ENCODE measurements at places on chromosomes 3 and 15. TPM values are rescaled to one million over a fixed set of nuclear protein-coding genes. Genes with fewer than 3 reads are reported as not detected.

The ZMYND10 gene
- total RNA-seq = 0.66 TPM

The SLC9C1 gene
- total RNA-seq = 0.94 TPM

The MNS1 gene
- total RNA-seq = 10.3 TPM

The GRK7 gene
- total RNA-seq = not detected

DNA sequence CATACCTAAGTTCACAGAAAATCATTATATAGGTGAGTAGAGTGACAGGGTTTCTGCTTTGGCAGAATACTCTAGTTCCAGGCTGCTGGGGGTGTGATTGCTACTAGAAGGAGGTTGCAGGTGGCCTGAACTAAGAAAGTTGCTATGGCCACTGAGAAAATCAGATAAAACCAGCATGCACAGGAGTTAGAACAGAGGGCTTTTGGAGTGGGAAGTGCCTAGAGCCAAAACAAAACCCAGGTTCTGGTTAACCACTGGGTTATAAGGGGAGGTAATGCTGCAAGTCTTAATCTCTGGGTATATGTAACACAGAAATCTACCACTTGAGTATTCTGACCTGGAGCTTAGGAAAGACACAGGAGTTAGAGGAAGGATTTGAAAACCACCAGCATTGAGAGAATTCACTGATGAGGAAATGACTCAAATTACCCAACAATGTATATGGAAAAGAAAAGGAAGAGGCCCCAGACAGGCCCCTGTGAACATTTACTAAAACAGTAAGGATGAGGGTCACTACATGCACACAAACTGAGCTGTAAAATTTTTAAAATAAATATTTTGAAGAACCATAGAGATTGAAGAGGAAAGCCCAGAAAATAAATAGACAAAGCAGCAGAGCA is 60.0 kb downstream of the PLOD2 start:
- H3K4me3 ChIP-seq = no peak overlapping the region
- no peaks in the 10 kb centered on the region for H3K36me3 ChIP-seq
- DNase-seq = no peak
- no peaks in the 10 kb centered on the region for H3K4me1 ChIP-seq

GRCh38 chr3:113218011-113218680 is 6.8 kb downstream of the BOC start:
- H3K4me3 ChIP-seq = no peak overlapping the region
- H3K27me3 ChIP-seq = peaks cover 19% of the 10 kb centered on the region
- no peaks in the 10 kb centered on the region for H3K36me3 ChIP-seq
- H3K4me1 ChIP-seq = peaks cover 10% of the 10 kb centered on the region
- no peak overlapping the region for H3K27ac ChIP-seq

DNA sequence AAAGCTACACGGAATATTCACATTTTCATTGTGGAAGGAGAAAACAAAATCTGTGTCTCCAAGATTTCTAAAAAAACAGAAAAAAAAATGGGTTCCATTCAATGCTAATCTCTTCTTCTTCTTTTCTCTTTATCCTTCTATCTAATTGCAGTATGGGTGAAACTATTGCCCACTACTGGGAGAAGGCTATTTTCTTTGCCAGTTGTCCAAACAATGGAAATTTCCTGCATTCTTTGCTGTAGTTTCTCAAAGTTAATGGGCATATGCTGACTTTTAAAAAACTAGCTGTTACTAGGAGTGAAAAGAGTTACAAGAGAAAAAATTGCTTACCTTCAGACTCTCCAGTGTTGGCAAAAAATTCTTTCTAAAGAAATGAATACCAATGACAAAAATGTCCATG is 179.3 kb upstream of the ANKRD28 start:
- H3K27ac ChIP-seq = no peak overlapping the region
- no peak overlapping the region for H3K4me3 ChIP-seq
- no peaks in the 10 kb centered on the region for H3K27me3 ChIP-seq
- no peaks in the 10 kb centered on the region for H3K4me1 ChIP-seq
- H3K36me3 ChIP-seq = no peaks in the 10 kb centered on the region

GRCh38 chr15:35505141-35505540 is 40.8 kb downstream of the DPH6 start:
- no peak overlapping the region for H3K27ac ChIP-seq
- H3K4me1 ChIP-seq = no peaks in the 10 kb centered on the region
- H3K4me3 ChIP-seq = no peak overlapping the region

DNA sequence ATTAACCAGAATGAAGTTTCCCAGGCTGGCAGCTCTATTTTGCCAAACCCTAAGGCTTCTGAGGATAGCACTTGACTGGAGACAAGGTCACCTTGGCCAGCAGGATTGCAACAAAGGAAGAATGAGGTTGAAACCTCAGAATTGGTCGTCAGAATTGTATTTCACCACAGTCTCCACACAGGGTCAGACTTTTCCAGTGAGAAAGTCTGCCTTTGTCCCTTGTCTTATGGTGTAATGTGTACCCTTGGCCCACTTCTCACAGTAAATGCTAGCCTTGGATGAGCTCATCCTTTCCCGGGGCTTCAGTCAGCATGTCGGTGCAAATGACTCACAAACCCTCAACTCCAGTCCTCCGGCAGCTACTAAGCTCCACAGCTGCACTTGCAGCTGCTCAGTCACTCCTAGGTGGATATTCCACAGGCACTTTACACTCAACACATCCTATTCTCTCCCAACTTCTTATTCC is 19.7 kb downstream of the SSR3 start:
- no peak overlapping the region for H3K4me3 ChIP-seq
- DNase-seq = no peak
- peaks cover 9% of the 10 kb centered on the region for H3K36me3 ChIP-seq
- no peaks in the 10 kb centered on the region for H3K27me3 ChIP-seq

DNA sequence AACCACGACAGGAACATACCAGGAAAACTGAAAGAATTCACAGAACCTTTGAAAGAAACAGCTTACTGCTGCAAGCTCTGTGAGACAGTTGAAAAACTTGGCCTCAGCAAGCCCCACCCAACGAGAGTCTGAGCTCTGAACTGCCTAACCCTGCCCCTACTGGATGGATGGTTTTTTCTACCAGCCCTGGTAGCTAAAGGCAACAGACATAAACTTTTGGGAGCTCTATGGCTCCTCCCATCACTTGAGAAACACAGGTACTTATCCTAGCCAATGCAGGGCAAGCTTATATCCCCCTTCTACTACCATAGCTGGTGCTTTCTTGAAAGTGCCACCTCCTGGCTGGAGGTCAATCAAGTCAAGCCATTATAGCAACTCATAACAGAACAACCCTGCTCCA is 471.8 kb downstream of the GRM7 start:
- H3K36me3 ChIP-seq = no peaks in the 10 kb centered on the region
- no peaks in the 10 kb centered on the region for H3K27me3 ChIP-seq
- no peak for DNase-seq
- no peak overlapping the region for H3K4me3 ChIP-seq
- no peak overlapping the region for H3K27ac ChIP-seq

DNA sequence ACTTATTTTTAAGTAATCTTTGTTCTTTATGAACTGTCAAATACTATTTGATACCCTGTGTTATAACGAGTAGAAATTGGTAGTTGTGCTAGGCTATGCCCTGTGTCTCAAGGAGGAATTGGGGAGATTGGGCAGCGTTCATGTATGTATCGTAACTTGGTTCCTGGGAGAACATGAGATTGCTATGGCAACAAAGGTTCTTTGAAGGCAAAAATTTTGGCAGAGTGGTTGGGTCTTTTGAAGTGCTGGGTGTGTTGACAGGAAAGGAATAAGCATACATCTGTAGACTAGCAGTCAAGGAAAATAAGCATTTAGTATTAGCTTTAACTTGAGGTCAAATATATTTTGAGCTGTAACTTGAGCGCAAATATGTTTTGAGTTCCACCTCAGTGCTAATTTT is 45.3 kb downstream of the TCF12 start:
- no peaks in the 10 kb centered on the region for H3K27me3 ChIP-seq
- H3K4me1 ChIP-seq = peaks cover 27% of the 10 kb centered on the region
- H3K36me3 ChIP-seq = no peaks in the 10 kb centered on the region
- H3K4me3 ChIP-seq = no peak overlapping the region

- no peaks in the 10 kb centered on the region for H3K36me3 ChIP-seq
- no peak within 1 kb of the TSS for H3K4me3 ChIP-seq
- H3K4me1 ChIP-seq = no peaks in the 10 kb centered on the region
- DNase-seq = no peak
- H3K27ac ChIP-seq = no peak within 1 kb of the TSS
Measured at GRCh38 chr3:167653760-167654159, at the start of gene WDR49. Gene WDR49, minus strand, starts transcription at chr3:167653942. Its CDS starts 517 bp downstream, at chr3:167653425.

DNA sequence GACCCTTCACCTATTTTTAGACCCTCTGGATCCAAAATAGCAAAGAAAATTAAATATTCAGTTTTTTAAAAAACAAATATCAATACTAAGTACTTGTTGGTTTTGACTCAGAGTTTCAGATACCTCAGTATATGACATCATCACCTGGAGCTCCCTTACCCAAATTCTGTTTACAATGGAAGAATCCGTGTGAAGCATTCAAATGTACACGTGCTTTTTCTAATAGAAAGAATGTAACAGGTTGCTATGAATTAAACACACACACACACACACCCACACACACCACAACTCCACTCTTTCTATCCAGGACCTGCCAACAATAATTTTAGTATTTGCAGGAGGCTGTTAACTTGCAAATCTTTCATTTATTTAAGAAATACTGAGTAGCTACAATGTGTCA is 221.8 kb downstream of the THRB start:
- no peaks in the 10 kb centered on the region for H3K27me3 ChIP-seq
- H3K4me1 ChIP-seq = no peaks in the 10 kb centered on the region
- H3K4me3 ChIP-seq = no peak overlapping the region
- DNase-seq = no peak
- no peaks in the 10 kb centered on the region for H3K36me3 ChIP-seq
- H3K27ac ChIP-seq = no peak overlapping the region

GRCh38 chr3:81170298-81170697 is 591.1 kb downstream of the GBE1 start:
- H3K36me3 ChIP-seq = no peaks in the 10 kb centered on the region
- no peak overlapping the region for H3K27ac ChIP-seq
- DNase-seq = no peak
- H3K4me1 ChIP-seq = no peaks in the 10 kb centered on the region
- H3K4me3 ChIP-seq = no peak overlapping the region

GRCh38 chr15:69138963-69139362 is 21.5 kb upstream of the GLCE start:
- H3K4me3 ChIP-seq = no peak overlapping the region
- no peaks in the 10 kb centered on the region for H3K36me3 ChIP-seq
- no peak for DNase-seq

DNA sequence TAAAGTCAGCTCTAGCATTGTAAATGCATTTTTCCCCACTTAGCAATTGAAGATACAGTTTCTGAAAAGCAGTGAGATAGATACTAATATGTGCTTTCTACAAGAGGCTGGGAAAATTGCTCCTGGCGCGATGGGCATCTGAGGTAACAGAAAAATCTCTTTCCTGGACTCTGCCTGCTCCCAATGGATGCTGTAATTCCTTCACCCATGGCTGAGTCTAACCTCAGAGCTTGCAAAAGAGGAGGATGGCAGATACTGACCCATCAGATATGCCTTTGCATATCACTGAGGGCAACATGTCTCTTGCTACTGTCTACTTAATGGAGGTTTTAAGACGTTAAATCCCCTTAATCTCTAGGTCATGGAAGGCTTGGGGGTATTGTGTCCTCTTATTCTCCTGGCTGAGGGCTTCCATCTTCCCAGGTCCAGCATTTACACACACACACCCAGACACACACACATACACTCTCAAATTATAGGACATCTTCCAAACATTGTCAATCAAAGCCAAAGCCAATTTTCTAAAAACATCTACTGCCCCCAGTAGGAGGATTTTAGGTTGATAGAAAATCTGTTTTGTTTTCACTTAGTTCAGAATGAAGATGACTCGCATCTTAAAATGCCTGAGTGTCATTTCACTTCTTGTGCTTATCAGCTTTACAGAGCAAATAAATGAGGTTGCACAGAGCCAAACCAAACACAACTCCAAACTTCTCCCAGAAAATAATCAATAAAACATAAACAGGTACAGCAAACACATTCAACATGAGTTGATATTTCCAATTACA is 2.4 kb downstream of the TRPM1 start:
- H3K36me3 ChIP-seq = no peaks in the 10 kb centered on the region
- H3K4me1 ChIP-seq = no peaks in the 10 kb centered on the region
- H3K4me3 ChIP-seq = no peak overlapping the region
- DNase-seq = no peak
